ENCODE measurements at places on chromosomes 6 and 20.

GRCh38 chr6:132392792-132393191 lies 8.5 kb downstream of the MOXD1 start:
- no peak for DNase-seq

GRCh38 chr6:36276581-36277536 lies 7.0 kb downstream of the PNPLA1 start:
- DNase-seq = no peak

GRCh38 chr6:164066335-164066734 lies 651.8 kb downstream of the QKI start:
- DNase-seq = no peak

DNA sequence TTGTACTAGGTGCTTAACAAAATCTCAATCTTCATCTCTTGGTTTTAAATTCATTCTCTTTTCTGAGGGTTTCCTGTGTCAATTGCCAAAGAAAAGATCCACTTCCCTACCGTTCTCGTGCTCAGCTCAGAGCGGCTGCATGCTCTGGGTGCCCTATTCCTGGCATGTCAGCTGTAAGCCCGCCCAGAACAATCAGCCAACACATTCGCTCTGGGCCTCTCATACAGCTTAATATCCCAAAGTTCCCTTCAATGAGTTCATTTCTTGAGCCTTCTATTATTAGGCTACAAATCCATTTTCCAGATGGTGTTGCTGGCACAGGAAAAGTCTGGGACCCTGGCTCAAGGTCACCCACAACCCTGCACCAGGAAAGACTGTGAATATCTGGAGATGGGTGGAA lies 24.3 kb upstream of the LRFN2 start:
- DNase-seq = no peak

DNA sequence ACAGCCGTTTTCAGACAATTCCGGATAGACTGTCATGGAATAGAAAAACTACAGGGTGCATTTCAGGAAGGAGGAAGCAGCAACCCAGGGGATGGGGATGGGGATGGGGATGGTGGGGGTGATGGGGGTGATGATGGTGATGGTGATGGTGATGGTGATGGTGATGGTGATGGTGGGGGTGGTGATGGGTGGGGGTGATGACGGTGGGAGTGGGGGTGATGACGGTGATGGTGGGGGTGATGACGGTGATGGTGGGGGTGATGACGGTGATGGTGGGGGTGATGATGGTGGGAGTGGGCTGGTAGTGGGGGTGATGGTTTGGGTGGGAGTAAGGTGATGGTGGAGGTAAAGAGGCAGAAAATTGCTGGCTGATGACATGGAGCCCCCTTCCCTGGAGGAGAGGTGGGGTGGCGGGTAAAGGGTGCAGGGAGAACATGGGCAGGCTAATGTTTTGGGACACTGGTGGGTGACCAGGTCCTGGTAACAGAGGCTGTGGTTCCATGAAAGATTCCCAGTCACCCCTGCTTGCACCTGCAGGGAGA lies 17.5 kb downstream of the LAMA5 start:
- DNase-seq = no peak

GRCh38 chr6:34773916-34774315 lies 16.6 kb downstream of the SNRPC start:
- DNase-seq = no peak

GRCh38 chr6:3616565-3617176 lies 134.8 kb downstream of the PXDC1 start:
- no peak for DNase-seq

GRCh38 chr6:167512696-167513375 lies 187.9 kb downstream of the TTLL2 start:
- no peak for DNase-seq

DNA sequence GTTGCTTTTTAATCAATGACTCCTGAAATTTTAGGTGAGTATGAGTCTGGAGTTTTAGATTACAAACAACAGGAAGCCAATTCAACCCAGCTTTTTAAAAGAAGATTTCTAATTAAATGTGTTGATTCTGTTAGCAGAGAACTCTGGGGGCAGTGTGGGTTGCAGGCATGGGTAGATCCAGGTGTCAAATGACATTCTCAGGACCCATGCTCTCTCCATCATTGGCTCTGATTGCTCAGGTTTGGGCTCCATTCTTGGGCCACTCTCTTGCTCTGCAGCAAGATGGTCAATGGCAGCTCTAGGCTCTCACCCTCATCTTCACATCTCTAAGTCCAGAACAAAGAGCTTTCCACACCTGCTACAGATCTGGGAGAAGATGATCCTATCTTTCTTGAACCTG lies 463.7 kb downstream of the PREX1 start:
- no peak for DNase-seq

DNA sequence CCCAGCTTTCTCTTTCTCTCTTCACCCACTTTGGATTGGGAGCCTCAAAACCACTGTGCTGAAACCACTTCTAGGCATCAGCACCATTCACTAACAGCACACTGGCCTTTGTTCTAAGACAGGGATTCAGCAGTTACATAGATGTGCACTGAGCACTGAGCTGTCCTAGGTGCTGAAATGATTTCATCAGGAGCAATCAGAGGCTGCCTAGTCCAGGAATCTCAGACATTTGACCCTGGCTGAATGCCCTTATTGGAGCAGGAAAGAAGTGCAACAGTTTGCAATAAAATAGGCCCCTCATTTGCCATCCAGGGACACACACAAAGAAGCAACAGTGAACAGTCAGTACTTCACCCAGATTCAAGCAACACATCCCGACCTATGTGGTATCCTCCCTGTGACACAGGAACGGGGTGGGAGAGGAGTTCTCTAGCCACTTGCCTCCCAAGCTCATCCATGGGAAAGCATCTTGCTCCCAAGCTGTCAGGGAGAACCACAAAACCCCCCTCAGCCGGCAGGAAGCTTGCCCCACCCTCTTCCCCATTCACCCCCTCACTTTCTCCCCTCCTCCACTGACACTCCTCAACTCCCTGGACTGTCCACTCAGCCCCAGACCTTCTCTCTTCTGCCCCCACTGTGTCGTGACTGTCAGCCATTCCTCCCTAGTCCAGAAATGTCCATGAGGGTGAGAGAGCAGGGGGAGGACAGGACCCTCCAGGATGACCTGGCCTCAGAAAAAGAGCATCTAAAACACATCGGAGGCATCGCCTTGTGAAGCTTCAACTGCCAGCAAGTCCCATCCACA lies 304.4 kb downstream of the PREX1 start:
- DNase-seq = no peak

DNA sequence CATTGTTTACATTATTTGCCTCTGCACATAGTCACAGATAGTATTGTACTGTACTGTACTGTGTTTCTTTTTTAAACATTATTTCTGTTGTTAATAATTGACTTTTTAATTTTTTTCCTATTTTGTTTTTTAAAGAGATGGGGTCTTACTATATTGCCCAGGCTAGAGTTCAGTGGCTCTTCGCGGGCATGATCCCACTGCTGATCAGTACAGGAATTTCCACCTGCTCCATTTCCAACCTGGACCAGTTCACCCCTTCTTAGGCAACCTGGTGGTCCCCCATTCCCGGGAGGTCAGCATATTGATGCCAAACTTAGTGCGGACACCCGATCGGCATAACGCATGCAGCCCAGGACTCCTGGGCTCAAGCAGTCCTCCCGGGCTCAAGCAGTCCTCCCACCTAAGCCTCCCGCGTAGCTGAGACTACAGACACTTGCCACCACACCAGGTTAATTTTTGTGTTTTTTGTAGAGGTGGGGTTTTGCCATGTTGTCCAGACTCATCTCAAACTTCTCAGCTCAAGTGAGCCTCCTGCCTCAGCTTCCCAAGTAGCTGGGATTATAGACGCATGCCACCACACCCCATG lies 47.5 kb downstream of the PTPN1 start:
- no peak for DNase-seq

GRCh38 chr20:36018208-36018988 lies 50.0 kb downstream of the CNBD2 start:
- no peak for DNase-seq

GRCh38 chr20:56522311-56522710 lies 2.2 kb upstream of the FAM209A start:
- DNase-seq = no peak

DNA sequence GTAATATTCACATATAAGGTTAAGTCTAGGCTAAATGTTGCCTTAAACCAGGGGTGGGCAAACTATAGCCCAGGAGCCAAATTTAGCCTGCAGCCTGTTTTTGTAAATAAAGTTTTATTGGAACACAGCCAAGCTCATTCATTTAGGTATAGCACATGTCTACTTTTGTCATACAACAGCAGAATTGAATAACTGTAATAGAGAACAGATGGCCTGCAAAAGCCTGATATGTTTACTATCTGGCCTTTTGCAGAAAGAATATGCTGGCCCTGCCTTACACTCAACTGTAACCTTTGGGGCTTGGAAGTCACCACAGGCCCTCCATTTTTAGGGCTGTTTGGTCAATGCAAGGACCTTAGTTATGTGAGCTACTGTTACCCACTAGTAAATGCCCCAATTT lies 17.7 kb upstream of the BCLAF1 start:
- DNase-seq = no peak

DNA sequence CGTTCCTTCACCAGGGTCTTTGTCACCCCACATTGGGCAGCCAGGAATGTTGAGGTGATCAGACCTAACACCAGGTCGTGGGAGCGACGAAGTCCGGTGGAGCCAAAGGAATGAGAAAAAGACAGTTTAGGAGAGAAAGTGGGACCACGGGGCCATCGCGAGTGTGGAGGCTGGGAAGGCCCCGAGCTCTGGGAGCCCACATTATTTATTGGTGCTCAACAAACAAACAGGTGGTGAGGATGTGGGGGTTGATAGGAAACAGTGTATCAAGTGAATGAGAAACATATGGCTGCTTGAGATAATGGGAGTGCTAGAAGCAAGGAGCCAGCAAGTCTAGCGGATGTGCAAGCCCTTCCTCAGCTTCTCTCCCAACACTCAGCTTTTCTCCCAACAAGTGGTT lies 287.1 kb upstream of the SGK1 start:
- no peak for DNase-seq

DNA sequence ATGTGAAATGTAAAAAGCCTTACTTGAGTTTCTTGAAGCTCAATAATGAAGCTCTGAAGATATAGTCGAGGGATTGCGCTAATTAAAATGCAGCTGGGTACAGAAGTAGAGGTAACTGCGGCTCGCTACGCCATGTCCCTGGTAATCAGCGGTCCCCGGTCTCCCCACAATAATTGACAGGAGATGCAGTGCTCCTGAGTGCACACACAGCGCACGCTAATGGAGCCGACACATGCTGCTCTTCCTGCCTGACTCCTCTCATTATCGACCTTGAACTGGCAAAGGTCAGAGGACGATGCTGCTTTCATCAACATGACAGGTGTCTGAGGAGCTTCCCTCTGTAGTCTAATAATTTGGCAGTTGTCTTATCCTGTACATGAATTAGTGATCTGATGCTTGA lies 365.9 kb downstream of the RNF144B start:
- no peak for DNase-seq

DNA sequence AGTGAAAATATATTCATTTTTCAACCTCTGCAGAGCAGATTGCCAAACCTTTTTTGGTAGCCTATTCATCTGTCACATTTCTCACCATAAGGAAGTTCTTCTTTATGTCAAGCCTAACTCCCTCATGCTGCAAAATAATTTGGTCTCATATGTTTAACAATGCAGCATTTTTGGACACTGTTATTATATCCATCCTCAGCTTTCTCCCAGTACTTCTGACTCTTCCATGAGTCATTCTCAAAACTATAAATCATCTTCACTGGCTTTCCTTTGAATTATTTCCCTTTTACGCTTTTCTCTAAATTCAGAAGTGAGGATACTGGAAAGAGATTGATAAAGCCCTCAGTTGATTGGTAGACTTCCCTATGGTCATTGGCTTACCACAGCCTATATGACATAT lies 192.2 kb downstream of the TPBG start:
- no peak for DNase-seq

GRCh38 chr6:112116221-112116620 lies 28.8 kb downstream of the FAM229B start:
- DNase-seq = no peak

GRCh38 chr6:99330159-99330558 lies 19.3 kb downstream of the FAXC start:
- DNase-seq = peak; percentile 30

All from omental fat pad (tissue), 4 donors.